ENCODE measurements at places on chromosomes 16 and 17.

DNA sequence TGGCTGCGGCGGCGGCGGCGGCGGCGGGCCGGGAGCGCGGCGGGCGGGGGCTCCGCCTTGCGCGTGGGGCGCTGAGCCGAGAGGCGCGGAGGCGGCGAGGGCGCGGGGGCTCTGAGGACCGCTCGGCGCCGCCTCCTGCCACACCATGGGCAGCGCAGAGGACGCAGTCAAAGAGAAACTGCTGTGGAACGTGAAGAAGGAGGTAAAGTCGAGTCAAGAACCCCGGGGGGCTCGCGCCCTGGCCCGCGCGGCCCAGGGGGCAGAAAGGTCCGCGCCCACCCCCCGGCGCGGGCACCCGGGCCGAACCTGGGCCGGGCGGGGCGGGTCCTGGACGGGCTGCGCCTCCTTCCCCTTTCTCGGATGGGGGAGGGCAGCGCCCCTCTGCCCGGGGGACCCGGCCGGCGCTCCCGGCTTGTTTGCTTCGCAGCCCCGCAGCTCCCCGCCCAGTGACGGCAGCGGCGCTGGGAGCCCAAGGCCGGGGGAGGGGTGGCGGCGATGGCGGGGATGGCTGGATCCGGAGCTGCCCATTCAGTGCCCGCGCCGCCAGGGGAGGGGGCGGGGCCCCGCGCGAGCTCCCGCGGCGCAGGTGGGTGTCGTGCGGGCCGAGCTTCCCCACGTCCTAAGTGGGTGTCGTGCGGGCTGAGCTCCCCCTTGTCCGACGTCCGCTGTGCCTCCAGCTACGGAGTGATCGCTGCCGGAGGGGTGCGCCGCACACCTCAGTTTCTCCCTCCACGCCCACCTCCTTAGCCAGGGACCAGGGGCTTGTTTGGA, 428 bp downstream of the SGSM2 start:
- DNase-seq, result no peak

- no peak for DNase-seq
Measured at GRCh38 chr17:21134559-21134958, 7.8 kb downstream of the DHRS7B start.

DNA sequence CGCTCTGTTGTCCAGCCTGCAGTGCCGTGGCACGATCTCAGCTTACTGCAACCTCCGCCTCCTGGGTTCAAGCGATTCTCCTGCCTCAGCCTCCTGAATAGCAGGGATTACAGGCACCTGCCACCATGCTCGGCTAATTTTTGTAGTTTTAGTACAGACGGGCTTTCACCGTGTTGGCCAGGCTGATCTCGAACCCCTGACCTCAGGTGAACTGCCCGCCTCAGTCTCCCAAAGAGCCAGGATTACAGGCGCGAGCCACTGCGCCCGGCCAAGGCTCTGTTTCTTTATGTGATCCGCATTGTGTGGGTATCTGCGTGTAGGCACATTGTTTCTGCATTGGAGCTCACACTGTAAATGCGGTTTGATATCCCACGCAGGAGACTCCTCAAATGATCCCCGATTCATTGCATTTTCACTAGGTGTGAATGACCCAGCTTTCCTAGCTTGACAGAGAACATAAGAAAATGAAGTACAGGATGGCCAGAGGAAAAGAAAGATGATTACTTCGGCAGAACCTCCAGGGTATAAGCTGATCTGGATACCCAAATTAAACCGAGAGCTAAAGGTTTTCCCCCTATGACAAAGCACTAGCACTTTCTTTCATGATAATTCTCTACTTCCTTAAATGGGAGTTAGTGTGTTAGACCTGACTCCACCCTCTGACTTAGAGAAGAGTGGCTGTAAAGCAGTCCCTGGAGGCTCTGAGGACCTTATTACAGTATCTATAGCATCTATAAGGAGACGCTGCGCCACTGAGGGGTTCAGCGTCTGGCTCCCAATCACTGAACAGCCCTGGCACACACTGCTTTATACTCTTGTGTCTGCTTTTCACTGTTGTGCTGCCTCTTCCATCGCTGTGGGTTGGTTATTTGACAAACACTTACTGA, 17.3 kb downstream of the COTL1 start:
- no peak for DNase-seq

DNA sequence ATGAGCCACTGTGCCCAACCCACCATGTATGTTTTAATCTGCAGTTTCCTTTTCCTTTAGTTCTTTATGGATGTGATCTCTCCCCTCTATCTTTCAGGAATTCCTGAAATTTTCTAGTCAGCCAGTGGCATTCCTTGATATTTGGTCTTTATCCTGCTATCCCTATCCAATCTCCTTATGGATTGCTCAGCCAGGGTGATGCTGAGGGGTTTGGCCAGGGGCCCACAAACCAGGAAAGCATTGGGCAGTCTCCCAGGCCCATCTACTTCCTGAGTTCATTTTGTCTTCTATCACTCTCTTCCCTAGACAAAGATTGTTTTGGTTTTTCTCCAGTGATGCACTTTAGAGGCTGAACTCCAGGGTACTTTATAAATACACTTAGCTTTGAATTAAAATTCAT, 115.9 kb downstream of the KATNIP start:
- DNase-seq, result no peak

DNA sequence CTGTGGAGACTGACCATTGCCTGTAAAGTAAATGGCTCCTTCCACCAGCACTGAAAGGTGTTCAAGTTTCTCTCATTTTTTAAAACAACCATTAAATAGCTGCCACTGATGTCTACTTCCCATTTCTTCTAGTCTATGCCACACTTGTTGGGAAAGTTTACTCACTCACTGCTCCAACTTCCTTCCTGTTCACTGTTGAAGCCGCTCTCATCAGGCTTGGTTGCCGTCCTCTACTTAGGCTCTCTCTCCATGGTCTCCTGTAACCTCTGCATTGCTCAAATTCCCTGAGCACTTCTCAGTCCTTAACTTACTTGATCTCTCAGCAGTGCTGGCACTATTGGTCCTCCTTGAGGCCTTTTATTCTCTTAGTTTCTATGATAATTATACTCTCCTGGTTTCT, 32.4 kb downstream of the SNX11 start:
- no peak for DNase-seq

DNA sequence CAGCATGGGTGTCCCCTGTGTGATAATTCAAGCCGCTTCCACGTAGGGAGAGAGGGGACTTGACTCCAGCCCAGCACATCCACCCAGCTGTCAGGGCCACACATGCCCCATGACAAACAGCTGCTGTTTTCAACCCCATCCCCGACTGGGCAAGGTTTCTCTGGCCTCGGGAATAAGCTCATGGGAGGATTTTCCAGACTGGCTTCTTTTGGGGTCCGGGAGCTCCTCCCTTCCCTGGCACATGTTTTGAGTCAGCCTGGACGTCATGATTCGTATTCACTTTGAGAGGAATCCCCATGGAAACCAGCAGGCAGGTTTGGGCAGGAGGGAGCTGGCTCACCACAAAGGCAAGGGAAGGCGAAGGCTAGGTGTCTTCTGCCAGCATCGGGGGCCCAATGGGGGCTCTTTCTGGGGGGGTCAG, 156.4 kb downstream of the CMIP start:
- no peak for DNase-seq

GRCh38 chr17:31595666-31596381, 204.3 kb downstream of the RAB11FIP4 start:
- DNase-seq, result no peak

- no peak for DNase-seq
Measured at GRCh38 chr16:4913130-4913773, 23.7 kb downstream of the PPL start.

DNA sequence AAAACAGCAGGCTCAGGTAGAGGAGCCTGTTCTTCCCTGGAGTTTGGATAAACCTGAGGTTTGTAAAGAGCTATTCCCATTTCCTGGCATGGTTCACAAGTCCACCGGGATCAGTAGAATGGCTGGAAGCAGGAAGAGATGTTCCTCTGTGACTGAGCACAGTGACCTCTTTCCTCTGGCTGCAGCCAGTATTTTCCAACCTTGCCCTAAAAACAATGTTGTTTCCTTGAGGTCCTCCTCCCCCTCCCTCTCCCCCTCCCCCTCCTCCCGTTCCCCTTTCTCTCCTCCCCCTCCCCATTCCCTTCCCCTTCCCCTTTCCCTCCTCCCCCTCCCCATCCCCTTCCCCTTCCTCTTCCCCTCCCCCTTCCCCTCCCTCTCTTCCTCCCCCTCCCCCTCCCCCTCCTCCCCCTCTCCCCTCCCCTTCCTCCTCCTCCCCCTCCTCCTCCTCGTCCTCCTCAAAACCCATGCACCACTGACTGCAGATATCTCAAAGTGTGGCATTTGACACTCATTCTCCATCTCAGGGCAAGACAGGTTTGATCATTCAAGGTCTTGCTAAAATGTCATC, 58.9 kb upstream of the MON1B start:
- no peak for DNase-seq

GRCh38 chr16:29680180-29680598, 1.2 kb downstream of the QPRT start:
- no peak for DNase-seq

- DNase-seq, result no peak
Measured at GRCh38 chr16:797120-797420, 3.5 kb downstream of the GNG13 start.

DNA sequence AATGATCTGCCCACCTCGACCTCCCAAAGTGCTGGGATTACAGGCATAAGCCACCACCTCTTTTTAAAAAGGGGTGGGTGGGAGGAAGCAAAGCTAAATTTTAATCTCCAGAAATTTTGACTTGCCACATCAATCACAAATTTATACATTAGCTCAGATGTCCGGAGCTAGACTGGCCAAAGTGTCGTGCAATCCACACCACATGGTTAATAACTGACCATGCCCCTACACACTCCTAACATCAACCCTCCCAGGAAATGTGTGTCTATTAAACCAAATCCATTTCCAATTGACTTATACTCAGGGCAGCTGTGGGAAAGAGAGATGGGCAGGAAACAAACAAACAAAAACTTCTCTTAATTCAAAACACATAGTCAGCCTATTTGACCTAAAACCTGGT, 29.9 kb downstream of the SMURF2 start:
- DNase-seq, result no peak

DNA sequence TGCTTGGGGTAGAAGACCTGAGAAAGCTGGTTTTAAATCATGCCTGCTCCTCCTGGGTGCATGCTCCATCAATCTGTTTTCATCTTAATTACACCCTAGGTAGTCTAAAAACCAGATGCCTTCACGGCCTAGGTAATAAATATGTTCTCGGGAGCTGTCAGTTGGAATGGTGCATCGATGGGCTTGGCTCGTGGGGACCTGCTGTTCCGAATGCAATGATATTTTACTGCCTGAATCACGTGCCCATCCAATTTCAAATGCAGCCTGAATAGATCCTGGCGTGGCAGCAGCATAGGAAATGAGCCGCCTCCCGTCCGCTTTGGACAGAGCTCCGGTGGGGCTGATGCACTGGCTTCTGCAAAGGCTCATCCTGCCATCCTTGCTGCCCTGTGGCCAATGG, 18.8 kb upstream of the FAAP100 start:
- no peak for DNase-seq

GRCh38 chr16:88349903-88350900, 32.6 kb upstream of the ZNF469 start:
- DNase-seq, result no peak

DNA sequence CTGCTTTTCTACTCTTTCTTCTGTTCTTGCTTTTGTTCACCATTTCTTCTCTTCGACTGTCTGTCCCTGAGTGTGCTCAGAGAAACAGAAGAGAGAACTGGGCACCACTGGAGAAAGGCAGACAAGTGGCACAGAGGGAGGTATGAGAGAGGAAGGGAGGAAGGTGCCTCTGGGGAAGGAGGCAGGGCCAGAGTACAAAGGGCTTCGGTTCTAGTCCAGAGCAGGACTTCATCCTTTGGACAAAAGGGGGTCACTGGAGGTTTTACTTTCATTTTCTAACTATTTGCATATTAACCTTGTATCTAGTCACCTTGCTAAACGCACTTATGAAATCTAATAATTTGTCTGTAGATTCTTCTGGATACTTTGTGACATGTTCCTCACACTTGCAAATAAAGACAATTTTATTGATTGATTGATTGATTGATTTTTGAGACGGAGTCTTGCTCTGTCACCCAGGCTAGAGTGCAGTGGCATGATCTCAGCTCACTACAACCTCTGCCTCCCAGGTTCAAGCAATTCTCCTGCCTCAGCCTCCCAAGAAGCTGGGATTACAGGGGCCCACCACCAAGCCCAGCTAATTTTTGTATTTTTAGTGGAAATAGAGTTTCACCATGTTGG, 13.5 kb downstream of the ITGB4 start:
- DNase-seq, result no peak

GRCh38 chr16:1899641-1900451, 18.4 kb downstream of the HS3ST6 start:
- DNase-seq, result no peak

DNA sequence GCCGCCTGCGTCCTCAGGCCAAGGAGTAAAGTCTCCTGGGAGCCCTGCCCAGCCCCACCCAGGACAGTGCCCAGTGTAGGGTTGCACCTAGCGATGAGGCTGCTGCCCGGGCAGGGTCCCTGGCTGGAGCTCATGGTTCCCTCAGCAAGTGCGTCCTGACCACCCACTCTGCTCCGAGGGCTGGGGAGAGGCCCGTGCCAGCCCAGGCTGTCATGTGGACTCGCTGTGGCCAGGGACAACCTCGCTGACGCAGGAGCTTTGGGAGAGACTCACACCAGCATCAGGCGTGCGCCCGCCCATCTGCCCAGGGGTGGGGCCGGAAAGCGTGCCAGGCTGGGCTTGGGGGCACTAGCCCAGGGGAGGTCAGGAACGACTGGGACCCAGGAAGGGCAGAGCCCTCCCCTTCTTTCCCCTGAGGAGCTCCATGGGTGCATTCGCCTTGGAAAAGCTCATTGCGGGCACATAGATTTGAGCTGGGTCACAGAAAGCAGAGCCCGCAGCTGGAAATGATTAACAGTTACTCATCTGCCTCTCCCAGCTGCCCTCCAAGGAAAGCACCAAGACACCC, 19.7 kb downstream of the DPEP1 start:
- DNase-seq, result peak; percentile 55

GRCh38 chr17:16425698-16426659, 10.6 kb downstream of the TRPV2 start:
- DNase-seq, result no peak

DNA sequence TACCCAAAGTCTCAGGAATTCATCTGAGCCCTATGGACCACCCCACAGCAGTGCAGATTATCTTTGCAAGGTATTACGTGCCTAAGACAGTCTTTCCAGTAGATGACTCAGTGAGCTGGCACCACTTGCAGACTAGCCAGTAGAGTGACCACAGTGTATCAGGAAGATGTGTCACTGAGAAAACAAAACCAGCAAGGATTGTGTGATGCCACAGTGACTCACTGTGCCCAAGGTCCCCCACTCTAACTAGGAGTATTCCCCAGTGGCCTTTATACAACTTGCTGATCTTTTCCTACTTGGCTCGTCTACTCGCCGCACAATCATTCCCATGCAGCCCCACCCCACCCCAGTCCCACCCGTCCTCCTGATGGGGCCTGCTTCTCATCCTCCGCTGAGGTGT, 26.8 kb upstream of the PRKCA start:
- peak; percentile 73 for DNase-seq

- DNase-seq, result no peak
Measured at GRCh38 chr16:17270683-17271109, 200.1 kb downstream of the XYLT1 start.

DNA sequence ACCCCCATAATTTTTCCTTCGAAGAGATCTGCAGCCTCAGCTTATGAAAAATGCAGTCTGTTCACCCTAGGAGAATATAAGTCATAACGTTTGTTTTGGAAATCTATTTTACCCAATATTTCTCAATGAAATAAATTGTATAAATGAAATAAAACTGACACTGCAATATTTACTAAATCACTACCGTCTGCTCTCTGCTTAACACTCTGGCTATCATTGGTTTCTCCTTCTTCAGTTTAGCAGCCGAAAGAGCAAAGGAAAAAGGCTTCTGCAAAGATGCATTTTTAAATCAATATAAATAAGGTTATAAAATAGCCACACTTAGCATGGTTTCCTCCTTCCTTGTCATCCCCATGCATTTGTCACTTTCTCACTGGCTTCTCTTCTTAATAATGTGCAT, 148.2 kb downstream of the SNX11 start:
- no peak for DNase-seq

All from AG09309 (cell line).